ENCODE measurements at places on chromosomes 13 and 19.

GRCh38 chr19:51324167-51324481 lies 12.7 kb downstream of the IGLON5 start:
- no peak for DNase-seq

DNA sequence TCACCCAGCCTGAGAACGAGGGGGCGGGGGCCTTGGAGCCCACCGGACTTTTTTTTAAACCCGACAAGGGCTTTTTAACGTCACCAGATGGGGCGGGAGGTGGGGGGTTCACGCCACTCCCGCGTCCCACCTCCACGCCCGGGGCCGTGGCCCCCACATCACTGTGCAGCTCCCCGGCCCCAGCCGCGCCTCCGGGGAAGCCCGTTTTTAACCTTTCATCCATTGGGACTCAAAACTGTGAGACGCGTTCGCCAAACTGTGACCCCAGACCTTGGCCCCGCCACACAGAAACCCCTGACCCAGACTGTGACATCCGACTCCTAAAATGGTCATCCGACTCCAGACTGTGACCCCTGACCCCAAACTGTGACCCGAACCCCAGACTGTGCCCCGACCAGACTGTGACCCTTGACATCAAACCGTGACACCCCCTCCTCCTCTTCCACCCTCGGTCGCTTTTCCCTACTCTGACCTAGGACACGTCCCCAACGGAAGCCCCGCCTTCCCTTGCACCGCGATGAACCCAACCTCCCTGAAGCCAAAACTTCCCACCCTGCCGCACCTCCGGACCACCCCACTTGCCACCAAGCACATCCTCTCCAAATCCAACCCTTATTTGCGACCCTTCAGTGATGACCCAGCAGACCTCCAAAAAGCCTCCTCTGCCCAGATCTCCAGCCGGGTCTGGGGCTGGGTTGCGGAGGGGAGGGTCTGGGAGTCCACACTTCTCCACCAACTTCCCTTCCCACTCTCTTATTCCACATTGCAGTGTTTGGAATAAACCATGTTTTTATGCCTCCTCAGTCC lies 1.5 kb upstream of the GRWD1 start:
- DNase-seq: no peak

DNA sequence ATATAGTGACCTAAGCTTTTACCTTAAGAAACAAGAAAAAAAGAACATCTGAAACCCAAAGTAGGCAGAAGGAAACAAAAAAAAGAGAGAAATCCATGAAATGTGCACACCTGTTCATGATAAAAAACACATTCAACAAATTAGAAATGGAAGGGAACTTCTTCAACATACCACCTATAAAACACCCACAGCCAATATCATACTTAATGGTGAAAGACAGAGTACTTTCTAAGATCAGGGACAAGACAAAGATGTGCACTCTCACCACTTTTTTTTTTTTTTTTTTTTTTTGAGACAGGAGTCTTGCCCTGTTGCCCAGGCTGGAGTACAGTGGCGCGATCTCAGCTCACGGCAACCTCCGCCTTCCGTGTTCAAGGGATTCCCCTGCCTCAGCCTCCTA lies 29.2 kb downstream of the ZNF45 start:
- DNase-seq: no peak

DNA sequence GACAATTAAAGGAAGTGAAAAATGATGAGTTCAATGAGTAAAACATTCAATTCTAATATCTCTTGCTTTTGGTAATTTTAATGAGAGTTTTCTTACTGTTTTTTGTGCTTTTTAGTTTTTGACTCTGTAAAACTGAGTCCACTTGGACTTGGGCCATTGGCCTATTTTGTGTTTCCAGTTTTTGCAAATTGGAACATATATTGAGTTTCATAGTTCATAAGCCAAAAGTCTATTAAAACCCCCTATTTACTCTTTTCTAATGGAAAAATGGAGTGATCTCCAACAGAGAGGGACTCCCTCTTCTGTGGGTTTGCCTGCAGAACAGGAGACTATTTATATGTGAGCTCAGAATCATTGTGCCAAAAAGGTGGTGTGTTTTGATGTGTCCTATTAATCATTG lies 219.7 kb upstream of the SPRY2 start:
- DNase-seq: no peak

DNA sequence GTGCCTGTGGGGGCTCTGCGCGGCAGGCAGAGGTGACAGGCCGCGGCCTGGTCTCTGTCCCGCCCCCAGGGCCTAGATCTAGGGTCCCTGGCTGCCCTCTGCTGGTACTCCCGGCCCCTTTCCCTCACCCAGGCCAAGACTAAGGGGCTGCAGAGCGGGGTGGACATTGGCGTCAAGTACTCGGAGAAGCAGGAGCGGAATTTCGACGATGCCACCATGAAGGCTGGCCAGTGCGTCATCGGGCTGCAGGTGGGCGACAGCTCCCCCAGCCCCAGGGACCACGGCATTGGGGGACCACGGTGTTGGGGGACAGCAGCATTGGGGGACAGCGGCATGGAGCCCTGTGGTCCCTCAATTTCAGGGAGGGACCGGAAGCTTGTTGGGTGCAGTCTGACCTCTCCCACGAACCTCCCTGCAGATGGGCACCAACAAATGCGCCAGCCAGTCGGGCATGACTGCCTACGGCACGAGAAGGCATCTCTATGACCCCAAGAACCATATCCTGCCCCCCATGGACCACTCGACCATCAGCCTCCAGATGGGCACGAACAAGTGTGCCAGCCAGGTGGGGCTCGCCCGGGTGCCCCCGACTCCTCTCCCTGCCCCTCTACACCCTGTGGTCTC lies 3.8 kb upstream of the ABCA7 start:
- DNase-seq: no peak

All from KBM-7 (cell line).